Esophagus squamous epithelium (tissue), 5 donors: ENCODE measurements at places on chromosomes 4 and X.

- H3K27me3 ChIP-seq = no peaks in the 10 kb centered on the region
- no peak overlapping the region for H3K4me3 ChIP-seq
- H3K27ac ChIP-seq = no peak overlapping the region
- DNase-seq = no peak
Observed at GRCh38 chr4:35087218-35087617, 1157.1 kb downstream of the ARAP2 start.

- no peak for DNase-seq
- no peak overlapping the region for H3K4me3 ChIP-seq
- no peaks in the 10 kb centered on the region for H3K27me3 ChIP-seq
- no peak overlapping the region for H3K27ac ChIP-seq
- H3K4me1 ChIP-seq = peaks cover 8% of the 10 kb centered on the region
Observed at GRCh38 chr4:76489686-76490161, 54.7 kb downstream of the SHROOM3 start.

- no peaks in the 10 kb centered on the region for H3K4me1 ChIP-seq
- no peaks in the 10 kb centered on the region for H3K36me3 ChIP-seq
- no peaks in the 10 kb centered on the region for H3K27me3 ChIP-seq
- no peak overlapping the region for H3K4me3 ChIP-seq
- H3K27ac ChIP-seq = no peak overlapping the region
- no peak for DNase-seq
Observed at GRCh38 chr4:3675251-3676115, 90.7 kb upstream of the ADRA2C start.

GRCh38 chr4:6595897-6596537, 21.0 kb downstream of the MAN2B2 start:
- DNase-seq = no peak
- H3K27me3 ChIP-seq = no peaks in the 10 kb centered on the region
- no peak overlapping the region for H3K27ac ChIP-seq
- no peaks in the 10 kb centered on the region for H3K4me1 ChIP-seq

- no peaks in the 10 kb centered on the region for H3K27me3 ChIP-seq
- peaks cover 78% of the 10 kb centered on the region for H3K4me1 ChIP-seq
- no peaks in the 10 kb centered on the region for H3K36me3 ChIP-seq
- H3K4me3 ChIP-seq = no peak overlapping the region
Observed at GRCh38 chr4:70709611-70710205, 12.1 kb upstream of the RUFY3 start.

DNA sequence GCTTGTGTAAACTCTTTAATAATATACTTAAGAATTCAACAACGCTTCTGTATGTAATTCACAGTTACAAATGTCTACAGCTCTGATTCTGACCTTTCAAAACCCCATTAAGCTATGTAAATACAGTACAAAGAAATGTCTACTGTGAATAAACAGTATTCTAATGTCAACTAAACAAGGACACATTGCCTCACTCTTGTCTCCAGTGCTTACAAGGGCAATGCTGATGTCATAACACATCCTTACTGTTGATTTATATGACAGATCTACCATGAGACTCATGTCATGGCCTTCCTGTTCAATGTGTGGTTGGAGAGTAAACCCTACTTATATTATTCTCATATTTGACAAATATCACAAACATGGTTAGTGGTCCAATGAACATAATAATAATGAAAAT, 256.1 kb upstream of the ADGRL3 start:
- no peaks in the 10 kb centered on the region for H3K36me3 ChIP-seq
- H3K27me3 ChIP-seq = no peaks in the 10 kb centered on the region
- H3K27ac ChIP-seq = no peak overlapping the region
- DNase-seq = no peak
- H3K4me3 ChIP-seq = no peak overlapping the region

DNA sequence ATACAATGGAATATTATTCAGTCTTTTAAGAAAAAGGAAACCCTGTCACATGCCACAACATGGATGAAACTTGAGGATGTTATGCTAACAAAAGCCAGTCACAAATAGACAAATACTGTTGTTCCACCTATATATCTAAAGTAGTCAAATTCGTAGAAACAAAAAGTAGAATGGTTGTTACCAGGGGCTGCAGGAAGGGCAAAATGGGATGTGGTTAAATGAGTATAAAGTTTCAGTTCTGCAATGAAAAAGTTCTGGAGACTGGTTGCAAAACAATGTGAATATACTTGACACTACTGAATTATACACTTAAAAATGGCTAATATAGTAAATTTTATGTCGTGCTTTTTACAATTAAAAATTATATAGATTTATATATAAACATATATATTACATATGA, 12.2 kb downstream of the SPOCK3 start:
- DNase-seq = no peak
- no peaks in the 10 kb centered on the region for H3K4me1 ChIP-seq
- H3K4me3 ChIP-seq = no peak overlapping the region
- H3K27me3 ChIP-seq = no peaks in the 10 kb centered on the region
- H3K36me3 ChIP-seq = no peaks in the 10 kb centered on the region

DNA sequence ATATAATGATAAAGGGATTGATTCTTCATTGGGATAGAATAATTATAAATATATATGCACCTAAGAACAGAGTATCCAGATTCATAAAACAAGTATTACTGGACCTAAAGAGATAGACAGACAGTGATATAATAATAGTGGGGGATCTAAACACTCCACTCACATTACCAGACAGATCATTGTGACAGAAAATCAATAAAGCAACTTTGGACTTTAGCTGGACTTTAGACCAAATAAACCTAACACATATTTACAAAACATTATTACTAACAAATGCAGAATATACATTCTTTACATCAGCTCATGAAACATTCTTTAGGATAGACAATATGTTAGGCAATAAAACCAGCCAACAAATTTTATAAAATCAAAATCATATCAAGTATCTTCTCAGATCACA, 14.6 kb downstream of the AGTR2 start:
- no peaks in the 10 kb centered on the region for H3K4me1 ChIP-seq
- no peak for DNase-seq
- H3K27ac ChIP-seq = no peak overlapping the region

DNA sequence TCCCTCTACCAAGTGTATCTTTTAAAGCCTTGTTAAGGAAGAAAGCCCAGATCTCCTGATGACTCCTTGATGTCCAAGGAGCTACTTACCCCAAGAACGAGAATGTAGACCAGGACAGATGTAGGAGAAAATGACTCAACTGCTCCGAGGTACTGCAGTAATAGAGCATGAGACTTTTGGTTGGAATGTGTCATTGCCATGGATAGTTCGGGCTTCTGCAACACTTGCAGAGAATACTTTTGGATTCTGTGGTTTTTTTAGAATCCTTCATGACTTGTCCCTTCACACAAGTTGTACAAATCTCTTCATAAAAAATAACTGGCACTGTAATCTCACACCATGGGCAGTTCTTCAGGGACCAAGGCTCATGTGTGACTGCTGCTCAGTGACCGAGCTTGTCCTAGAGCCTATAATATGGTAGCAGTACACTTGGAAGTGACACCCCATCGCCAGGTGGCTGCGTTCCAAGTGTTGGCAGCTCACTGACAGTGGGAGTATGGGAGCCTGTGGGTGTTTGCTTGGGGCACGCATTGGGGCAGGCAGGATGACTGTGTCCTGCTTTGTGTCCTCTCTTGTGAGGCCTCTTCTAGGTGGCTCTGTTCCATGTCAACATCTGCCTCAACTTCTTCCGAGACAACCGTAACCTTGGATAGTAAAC, 87.9 kb upstream of the WDR1 start:
- no peak for DNase-seq
- H3K27ac ChIP-seq = no peak overlapping the region
- no peak overlapping the region for H3K4me3 ChIP-seq

DNA sequence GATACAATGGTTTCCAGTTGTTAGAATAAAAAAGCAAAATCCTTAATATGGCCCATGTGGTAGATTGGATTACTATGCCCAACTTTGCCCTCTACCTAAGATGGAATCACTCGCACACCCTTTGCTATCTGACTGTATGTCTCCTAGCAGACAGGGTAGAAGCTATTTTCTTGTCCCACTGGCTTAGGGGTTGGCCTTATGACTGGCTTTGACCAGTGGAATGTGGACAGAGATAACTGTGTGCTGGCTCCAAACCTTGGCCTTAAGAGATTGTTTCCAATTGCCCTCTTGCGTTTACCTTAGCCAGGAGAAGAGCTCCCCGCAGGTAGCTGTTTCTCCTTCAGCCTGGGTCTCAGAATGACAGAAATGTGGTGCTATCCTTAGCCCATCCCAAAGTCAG, 355.9 kb downstream of the BCOR start:
- H3K4me3 ChIP-seq = no peak overlapping the region
- H3K27me3 ChIP-seq = no peaks in the 10 kb centered on the region
- H3K36me3 ChIP-seq = no peaks in the 10 kb centered on the region
- no peaks in the 10 kb centered on the region for H3K4me1 ChIP-seq
- no peak overlapping the region for H3K27ac ChIP-seq
- DNase-seq = no peak

DNA sequence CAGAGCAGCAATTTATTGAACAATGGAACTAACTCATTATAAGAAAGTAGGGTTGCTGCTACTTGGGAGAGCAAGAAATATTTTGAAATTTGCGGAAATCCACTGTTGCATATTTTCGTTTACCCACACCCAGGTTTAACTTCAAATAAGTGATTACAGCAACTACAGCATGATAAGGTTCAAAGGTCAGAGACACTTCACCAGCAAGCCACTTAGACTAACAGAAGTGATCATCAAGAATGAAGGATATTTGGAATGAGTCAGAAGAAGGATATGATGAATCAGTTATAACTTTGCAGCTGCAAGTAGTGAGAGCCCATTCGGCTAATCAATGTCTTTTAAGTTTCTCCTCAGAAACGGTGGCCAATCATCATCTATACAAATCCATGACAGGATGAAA, 199.3 kb downstream of the TMA16 start:
- H3K4me1 ChIP-seq = no peaks in the 10 kb centered on the region
- no peaks in the 10 kb centered on the region for H3K36me3 ChIP-seq
- no peak for DNase-seq
- no peak overlapping the region for H3K27ac ChIP-seq
- H3K27me3 ChIP-seq = no peaks in the 10 kb centered on the region

DNA sequence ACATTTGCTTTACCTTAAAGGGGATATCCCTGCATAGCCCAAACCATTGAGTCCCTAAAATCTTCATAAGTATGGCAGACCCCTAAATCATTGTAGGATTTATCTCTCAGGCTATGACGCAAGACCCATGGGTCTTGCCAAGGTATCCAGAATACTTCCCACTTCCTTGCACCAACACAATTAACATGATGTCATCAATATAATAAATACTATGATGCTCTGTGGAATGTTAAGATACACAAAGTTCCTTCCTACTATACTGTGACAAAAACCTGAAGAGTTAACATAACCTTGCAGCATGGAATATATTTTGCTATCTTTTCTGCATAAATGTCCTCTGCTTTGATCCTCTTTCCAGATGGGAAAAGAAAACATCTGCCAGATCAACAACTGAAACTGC, 49.9 kb upstream of the TMEM184C start:
- H3K4me1 ChIP-seq = no peaks in the 10 kb centered on the region
- DNase-seq = no peak
- H3K27me3 ChIP-seq = no peaks in the 10 kb centered on the region
- H3K4me3 ChIP-seq = no peak overlapping the region

DNA sequence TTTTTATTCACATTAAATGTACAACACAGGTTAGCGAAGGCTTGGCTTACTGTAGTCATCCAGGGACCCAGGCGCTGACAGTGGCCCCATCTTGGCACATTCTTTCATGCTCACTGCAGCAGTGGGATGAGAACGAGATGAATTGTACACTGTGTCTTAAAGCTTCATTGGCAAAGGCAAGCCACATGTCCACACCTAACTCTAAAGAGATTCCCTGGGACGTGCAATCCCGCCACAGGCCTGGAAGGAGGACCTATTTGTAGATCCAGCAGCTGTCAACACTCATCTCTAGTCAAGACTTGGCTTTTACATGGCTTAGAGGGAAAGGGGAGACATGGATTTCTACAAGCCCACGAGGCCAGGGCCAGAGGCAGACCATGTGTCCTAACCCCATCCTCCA, 16.1 kb upstream of the CXCR3 start:
- no peak overlapping the region for H3K4me3 ChIP-seq
- no peak overlapping the region for H3K27ac ChIP-seq
- no peaks in the 10 kb centered on the region for H3K36me3 ChIP-seq

DNA sequence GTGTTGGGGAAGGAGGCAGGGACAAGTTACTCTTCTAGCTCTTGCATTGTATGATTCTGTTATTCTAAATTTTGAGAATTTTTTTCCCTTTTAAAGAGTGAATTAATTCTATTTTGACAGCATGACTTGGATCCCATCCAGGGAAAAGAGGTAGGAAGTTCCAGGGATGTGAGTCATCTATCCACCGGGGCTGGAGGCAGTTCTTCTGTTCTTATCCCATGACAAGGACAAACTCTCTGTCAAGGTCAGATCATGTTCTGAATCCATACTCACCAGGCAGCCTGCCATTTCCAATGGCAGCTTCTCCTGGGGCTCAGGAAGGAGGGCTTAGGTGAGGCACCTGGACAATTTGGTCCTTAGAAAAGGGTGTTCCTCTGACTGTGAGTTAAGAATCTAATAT, 132.0 kb upstream of the MED14 start:
- no peak for DNase-seq
- H3K4me1 ChIP-seq = peaks cover 13% of the 10 kb centered on the region

DNA sequence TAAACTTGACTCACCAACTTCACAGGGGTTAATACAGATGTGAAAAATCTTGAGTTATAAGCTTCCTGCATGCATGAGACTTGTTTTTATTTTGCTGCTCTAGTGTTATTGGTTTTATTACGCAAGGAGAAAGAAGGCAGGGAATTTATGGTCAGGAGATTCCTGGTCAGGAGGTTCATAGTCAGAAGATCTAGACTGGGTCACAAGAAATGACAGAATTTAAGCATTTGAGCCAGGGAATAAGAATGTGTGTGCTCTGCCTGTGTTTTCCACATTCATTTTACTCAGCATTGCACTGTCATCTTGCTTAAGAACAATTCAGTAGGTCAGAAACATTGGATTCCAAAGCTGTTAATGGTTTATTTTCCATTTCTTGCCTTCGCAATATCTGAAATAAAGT, 2522.1 kb downstream of the ARAP2 start:
- DNase-seq = no peak
- no peak overlapping the region for H3K4me3 ChIP-seq
- H3K27ac ChIP-seq = no peak overlapping the region
- no peaks in the 10 kb centered on the region for H3K27me3 ChIP-seq
- no peaks in the 10 kb centered on the region for H3K36me3 ChIP-seq

- peaks cover 4% of the 10 kb centered on the region for H3K4me1 ChIP-seq
- H3K27me3 ChIP-seq = no peaks in the 10 kb centered on the region
- no peak for DNase-seq
- H3K27ac ChIP-seq = no peak overlapping the region
- no peak overlapping the region for H3K4me3 ChIP-seq
- no peaks in the 10 kb centered on the region for H3K36me3 ChIP-seq
Observed at GRCh38 chr4:146407669-146408084, 114.1 kb downstream of the SLC10A7 start.

GRCh38 chr4:154927126-154927680, 146.1 kb downstream of the RBM46 start:
- DNase-seq = no peak
- no peaks in the 10 kb centered on the region for H3K36me3 ChIP-seq
- no peaks in the 10 kb centered on the region for H3K4me1 ChIP-seq
- no peak overlapping the region for H3K27ac ChIP-seq
- H3K27me3 ChIP-seq = no peaks in the 10 kb centered on the region

GRCh38 chrX:102859550-102859871, 77.6 kb upstream of the RAB40AL start:
- H3K36me3 ChIP-seq = no peaks in the 10 kb centered on the region
- no peak for DNase-seq
- no peaks in the 10 kb centered on the region for H3K4me1 ChIP-seq
- no peak overlapping the region for H3K27ac ChIP-seq
